Activated naive CD4-positive, alpha-beta T cell (primary cell): ENCODE measurements at places on chromosomes 2 and 18.

DNA sequence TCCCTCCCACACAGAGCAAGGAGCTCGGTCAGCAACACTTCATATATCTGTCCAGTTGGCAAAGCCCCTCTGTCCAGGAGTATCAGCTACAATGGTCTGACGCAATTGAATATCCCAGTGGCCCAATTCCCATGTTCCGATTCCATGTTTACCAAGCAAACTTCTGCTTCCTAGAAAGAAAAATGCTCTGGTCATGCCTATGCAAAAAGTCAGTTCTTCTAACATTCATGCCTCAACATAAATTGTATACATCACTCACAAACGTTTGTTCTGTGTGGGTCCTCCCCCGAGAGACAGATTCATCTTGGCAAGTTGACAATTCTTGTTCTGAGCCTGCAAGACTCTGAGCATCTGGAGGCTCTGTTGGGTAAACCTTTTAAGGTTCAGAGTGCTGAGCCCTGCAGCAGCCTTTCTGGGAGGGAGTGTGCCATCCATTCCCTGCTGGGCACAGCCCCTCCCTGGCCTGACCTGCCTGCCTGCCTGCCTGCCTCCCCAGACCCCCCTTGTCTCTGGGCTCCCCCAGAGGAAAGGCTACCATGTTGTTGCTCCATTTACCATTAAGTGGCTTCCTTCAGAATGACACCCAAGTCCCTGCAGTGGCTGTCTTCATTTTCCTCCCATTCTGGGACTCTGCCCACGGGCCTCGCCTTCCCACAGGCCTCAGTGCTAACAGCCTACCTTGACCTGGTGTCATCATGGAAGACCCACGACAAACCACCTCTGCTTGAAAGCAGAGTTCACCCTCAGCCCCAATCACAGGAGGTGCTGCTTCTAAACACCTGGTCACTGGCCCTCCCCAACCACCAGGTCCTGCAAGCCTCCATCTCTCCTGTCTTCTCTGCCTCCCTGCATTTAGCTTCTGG lies 37.6 kb upstream of the TAF1B start:
- no peak for DNase-seq

- DNase-seq = no peak
Observed at GRCh38 chr2:9964334-9964980, 13.0 kb downstream of the GRHL1 start.

- DNase-seq = no peak
Observed at GRCh38 chr2:39139511-39140237, 18.8 kb upstream of the SOS1 start.

DNA sequence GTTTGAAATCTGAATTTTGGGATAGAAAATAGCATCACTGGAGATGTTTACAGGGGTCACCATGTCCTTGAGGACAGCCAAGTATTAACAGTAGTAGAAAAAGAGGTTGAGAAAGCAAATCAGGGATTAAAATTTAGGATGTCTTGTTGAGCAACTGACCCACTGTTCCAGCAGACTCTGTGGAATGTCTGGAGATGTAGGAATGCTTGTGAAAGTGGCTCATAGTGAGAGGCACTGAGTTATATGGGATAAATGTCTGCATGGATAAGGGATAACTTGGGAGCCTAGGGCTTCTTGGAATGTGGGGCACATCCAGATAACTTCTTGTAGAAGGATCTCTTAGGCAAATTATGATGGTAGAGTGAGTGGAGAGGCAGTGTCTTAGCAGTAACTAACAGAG lies 495.0 kb downstream of the TMX3 start:
- DNase-seq = no peak

DNA sequence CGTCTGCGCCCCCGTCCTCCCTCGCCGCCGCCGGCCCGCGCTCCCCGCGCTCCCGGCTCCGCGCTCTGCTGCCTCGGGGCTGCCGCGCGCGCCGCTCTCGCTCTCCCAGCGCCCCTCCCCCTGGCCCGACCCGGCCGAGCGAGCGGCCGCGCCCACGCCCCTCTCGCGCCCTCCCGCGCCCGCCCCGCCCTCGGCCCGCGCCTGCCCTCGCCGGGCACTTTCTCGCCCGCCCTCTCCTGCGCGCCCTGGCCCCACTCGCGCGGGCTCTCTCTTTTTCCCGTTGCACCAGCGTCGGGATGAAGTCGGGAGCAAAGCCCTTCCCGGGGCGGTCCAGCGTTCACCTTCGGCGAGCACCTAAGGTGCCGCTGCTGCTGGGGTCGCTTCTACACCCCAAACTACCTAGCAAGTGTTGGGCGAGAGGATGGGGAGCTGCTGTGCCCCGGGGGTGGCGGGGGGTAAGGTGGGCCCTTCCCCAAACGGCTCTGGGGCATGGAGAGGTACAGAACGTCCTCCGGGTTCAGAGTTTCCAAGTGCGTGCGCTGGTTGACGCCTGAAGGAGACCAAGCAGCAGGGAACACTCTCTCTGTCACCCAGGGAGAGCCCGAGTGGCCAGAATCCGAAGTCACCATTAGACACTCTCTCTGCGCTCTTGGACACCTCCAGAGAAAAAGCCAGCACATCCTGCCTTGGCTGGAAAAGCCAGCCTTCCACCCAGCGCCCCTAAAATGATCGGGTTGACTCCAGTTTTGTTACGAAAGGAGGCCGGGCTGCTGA lies at the start of gene COLEC12:
Gene COLEC12, minus strand, starts transcription at position 70 of the 774 bp plus-strand sequence. CDS start 187 bp downstream, outside the sequence.
- DNase-seq = no peak

GRCh38 chr18:36693931-36694620 lies 134.7 kb downstream of the TPGS2 start:
- DNase-seq = no peak

- no peak for DNase-seq
Observed at GRCh38 chr2:155675920-155676319, 656.6 kb downstream of the NR4A2 start.

DNA sequence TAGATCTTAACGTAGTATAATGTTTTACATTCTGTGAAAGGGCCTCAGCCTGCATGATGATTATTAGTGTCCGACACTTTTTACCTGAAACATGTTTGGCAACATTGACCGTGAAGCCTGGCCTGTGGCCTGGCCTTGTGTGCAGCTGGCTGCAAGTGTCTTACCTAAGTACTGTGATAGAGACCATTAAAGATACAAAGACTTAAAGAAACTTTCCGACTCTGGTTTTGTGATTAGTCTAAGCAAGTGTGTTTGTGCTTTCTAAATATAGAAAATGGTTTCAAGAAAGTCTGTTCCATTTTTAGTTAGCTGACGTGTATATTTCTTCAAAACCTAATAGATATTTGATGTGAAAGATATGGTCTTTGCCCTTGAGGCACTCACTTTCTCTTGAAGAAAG lies 601.8 kb downstream of the LRP1B start:
- no peak for DNase-seq

GRCh38 chr2:179622635-179623300 lies 238.6 kb downstream of the ZNF385B start:
- no peak for DNase-seq

GRCh38 chr2:185952100-185952499 lies 213.5 kb downstream of the FSIP2 start:
- no peak for DNase-seq

- DNase-seq = no peak
Observed at GRCh38 chr2:218002845-218003180, at the start of gene TNS1. TNS1 (minus strand) TSS chr2:218002995; CDS start chr2:218002872, 123 bp downstream.

- DNase-seq = no peak
Observed at GRCh38 chr2:1676091-1676912, 68.0 kb downstream of the PXDN start.

- no peak for DNase-seq
Observed at GRCh38 chr18:24741965-24742724, 281.7 kb downstream of the HRH4 start.

GRCh38 chr2:75464348-75464946 lies 96.3 kb downstream of the EVA1A start:
- DNase-seq = no peak

- DNase-seq = no peak
Observed at GRCh38 chr2:156343096-156343939, 10.8 kb upstream of the NR4A2 start.

GRCh38 chr2:38836791-38837190 lies 38.9 kb downstream of the DHX57 start:
- no peak for DNase-seq

DNA sequence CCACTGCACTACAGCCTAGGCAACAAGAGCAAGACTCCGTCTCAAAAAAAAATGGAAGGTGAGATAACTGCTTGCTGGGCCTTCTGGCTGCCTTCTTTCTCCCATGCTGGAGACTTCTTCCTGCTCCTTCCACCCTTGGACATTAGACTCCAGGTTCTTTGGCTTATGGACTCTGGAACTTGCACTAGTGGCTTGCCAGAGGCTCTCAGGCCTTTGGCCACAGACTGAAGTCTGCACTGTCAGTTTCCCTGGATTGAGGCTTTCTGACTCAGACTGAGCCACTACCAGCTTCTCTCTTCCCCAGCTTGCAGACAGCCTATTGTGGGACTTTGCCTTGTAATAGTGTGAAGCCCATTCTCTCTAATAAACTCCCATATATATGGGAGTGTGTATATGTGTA lies 118.5 kb upstream of the SLC14A2 start:
- no peak for DNase-seq

- DNase-seq = no peak
Observed at GRCh38 chr2:199449455-199449854, 8.3 kb downstream of the SATB2 start.

DNA sequence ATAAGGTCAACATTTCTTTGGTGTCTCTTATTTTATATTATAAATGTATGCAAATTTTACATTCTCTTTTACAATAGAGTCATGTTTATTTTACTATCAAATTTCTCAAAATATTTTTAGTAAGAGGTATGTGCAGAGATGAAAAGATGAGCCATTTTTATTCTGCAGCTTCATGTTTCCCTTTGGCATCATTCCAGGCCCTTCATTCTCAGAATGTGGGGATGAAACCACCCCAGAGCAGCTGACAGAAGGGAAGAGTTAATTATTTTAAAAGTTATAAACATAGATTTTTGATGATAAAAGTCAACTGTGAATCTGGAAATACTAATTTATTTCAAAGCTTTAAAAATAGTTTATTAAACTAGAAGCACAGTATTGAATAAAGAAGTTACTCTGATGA lies 12.8 kb upstream of the FSHR start:
- no peak for DNase-seq

- no peak for DNase-seq
Observed at GRCh38 chr2:29655391-29656086, 265.8 kb downstream of the ALK start.

- DNase-seq = no peak
Observed at GRCh38 chr2:232340171-232340935, 38.2 kb upstream of the ALPP start.

- no peak for DNase-seq
Observed at GRCh38 chr2:175103191-175103590, 64.8 kb downstream of the ATF2 start.

DNA sequence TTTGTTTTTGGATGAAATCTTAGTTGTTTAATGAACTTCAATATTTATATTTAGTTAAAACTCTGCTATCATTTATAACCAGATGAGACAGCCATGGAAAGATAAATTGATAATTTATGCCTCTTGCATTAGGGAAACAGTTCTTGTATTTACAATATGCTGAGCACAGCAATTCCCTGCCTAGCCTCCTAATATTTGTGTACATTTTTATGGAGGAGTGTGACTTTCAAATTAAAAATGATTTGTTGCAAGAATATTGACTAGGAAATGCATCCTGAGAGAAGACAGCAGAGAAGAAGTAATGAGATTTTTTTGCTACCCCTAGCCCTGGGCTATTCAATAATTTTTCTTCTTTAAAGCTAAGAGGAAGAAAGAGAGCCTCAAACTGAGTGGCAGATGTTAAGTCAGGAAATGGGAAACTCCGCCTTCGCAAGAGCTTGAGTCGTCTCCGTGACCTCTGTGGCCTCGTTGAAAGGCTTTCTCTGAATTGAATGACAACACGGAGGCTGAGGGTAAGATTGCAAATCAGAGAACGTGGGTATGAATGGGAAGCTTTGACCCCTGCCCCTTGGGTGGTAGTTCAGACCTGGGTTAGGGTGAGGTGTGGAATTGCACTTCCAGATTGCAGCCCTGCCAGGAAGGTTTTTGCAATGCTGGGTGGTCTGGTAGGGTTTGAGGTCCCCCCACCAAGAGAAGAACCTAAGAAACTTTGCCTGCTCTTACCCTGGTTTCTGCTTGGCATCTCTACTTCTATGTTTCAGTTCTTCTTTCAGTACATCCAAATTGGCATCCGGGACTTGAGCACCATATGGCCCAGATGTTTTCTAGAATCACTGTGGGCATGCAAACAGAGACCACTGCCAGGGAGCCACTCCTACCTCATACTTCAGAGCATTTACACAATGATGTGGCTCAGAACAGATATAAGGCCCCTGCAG lies 210.3 kb upstream of the RBMS1 start:
- no peak for DNase-seq

DNA sequence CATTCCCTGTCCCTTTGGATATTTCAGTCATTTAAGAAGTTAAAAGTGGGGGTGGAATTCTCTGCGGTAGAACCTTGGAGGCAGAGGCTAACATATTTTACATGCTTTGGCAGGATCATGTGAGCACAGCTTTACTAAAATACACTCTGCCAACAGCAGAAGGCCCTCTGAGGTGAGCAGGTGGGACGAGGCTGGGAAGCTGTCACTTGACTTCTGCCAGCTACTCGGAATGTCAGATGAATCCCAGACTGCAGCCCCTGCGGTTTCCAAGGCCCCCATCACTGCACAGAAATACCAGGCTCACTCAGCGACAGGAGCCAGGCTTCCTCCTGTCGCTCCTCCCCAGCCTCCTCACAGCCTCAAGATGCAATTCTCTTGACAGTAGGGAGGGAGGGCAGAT lies 220.9 kb upstream of the REV1 start:
- no peak for DNase-seq

DNA sequence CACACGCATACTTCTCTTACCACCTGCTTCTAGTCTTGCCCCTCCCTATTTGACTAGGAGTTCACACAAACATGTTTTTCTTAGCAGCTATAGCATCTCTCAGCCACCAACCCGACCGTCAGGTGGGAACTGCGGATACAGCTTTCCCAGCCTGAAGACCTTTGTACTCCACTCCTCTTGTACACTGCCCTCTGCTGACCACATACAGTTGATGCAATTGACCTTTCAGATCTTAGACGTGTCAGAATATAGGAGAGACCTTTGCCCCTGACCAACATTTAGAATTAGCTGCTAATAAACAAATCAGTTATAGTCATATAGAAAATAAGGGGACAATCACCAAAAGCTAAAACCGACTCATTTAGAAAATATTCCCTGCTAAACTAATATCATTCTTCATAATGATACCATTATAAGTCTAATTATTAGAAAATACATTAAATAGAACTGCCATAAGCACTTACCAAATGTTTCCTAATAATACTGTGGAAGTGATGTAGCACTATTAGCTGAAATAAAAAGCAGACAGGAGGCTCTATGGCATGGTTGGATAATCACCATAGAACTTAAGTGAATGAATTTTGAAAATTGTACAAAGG lies 208.4 kb downstream of the RAD51AP2 start:
- no peak for DNase-seq

- no peak for DNase-seq
Observed at GRCh38 chr2:43155851-43156411, 70.5 kb downstream of the ZFP36L2 start.

DNA sequence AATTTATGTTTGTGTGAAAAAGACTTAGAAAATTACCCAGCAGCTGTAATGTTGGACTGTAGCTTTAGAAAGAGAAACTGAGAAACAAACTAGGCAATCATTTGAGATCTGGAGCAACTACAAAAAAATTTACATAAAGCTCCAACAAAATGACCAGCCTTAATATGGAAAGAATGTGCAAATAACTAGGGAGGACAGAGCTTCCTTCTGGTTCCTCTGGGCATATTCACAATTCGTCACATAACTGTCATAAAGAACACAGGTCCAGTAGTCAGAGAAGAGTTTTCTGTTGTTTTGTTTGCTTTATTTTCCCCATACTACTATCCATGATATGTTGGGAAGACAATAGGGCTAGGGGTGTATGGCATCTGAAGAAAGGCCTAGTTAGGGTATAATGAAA lies 416.8 kb upstream of the DSEL start:
- no peak for DNase-seq
